ENCODE measurements at places on chromosomes 6 and 20.

DNA sequence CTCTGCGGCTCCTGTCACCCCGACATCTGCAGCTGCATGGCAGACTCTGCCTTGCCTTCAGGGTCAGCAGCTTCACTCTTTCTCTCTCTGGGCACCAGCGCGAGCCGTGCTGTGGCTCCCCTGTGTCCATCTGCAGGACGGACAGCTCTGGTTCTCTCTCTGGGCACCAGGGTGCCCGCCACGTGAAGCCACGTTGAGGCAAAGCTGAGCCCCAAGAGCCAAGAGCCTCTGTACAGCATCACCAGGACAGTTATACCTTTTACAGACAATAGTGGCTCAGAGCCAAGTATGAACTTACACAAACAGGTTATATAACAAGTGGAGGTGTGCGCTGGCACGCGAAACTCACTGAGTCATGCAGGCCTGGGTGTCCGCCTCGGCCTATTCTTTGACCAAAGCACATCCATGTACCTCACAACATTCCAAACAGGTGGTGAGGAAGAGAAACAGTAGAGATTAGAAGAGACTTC, 50.8 kb downstream of the FAM50B start:
- no peak for DNase-seq

DNA sequence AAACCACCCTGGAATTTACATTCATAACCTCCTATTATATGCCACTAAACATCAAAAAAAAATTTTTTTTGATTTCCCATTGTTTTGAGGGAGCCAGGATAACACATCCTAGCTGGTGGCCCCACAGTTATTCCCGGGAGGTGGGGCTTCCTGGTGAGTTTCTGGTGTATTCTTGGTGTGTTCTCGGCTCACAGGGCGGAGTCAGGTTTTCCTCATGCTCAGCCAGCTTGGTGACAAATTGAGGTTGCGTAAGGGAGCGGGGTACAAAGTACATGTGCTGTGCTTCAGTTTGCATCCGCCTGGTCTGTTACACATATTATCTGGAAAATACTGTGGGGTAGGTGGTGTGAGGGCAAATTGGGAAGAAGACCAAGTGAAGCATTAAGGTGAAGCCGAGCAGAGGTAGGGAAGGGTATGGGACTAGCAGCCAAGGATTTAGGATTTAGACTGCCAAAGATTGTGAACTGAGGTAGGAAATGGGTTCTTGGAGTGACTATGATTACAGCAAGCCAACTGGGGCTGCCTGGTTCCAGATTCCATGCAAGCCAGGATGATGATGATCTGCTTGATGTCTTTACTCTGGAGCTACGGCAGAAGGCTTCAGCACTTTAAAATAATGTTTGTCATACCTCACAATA, 46.2 kb upstream of the EEF1A1 start:
- no peak for DNase-seq

- DNase-seq, result no peak
These were observed 17.3 kb downstream of the DST start for GRCh38 chr6:56625356-56625755.

GRCh38 chr20:51360451-51361201, 181.9 kb downstream of the NFATC2 start:
- DNase-seq, result no peak

DNA sequence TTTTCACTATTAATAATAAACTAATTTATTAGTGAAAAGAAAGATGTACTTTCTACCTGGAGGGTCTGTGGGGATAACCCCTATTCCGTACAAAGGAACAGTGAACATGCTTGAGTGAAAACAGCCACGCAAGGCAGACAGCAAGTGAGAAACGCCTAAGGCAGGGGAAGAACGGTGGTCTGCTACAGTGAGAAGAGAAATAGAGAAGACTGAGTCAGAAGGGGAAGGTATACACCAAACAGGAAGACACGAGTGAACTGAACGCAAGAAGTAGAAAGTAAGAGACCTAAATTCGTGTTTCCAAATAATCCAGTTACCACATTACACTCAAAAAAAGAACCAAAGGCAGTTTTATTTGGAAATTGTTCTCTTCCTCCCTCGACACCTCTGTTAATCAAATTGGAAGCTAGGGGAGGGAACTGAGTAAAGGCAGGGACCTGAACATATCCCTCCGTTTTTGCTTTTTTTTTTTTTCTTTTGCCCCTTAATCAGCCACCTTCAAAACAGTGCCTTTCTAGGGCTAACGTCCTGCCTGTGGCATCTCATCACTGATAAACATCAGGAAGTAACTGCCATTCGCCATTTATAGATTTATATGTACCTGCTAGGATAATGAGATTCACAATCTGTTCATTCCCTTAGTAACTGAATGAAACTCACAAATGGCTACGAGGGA, 48.9 kb downstream of the ATXN1 start:
- no peak for DNase-seq

DNA sequence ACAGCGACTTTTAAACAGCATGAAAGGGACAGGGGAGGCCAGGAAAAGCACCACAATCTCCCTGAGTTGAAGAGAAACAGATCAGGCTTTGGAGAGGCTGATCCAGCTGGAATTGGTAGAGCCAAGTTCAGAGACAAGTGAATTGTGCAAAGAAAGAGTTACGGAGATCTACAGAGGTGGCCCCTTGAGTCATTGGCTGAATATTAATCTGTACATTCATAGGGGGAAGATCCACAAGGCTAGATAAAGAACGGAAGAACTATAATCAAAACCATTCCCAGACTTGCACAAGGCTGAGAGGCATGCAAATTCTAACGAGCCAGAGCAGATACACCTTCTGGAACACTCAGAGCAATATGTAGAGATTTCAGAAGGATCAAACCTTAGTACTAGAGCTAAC, 14.2 kb upstream of the FOXQ1 start:
- DNase-seq, result no peak

- DNase-seq, result no peak
These were observed 2.4 kb downstream of the PREP start for GRCh38 chr6:105400501-105400900.

GRCh38 chr6:78363688-78364087, 503.7 kb upstream of the IRAK1BP1 start:
- peak; percentile 28 for DNase-seq

- DNase-seq, result peak; percentile 73
These were observed 994 bp downstream of the CLDN20 start for GRCh38 chr6:155264693-155265320.

DNA sequence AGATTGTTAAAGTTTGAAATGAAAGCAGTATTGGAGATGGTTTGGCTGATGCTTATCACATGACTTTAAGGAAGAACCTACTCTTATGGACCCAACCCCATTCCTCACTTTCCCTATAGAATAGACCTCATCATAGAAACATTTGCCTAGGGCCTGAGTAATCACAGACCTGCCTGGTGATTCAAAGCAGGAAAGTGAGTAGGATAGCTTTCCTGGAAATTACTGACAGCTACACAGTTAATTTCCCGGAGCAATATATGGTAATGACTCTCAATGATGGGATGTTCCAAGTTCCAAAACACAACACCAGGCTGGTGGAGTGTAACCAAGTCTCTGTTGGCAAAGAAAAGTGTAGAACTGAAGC, 233.8 kb downstream of the SIM1 start:
- DNase-seq, result no peak

DNA sequence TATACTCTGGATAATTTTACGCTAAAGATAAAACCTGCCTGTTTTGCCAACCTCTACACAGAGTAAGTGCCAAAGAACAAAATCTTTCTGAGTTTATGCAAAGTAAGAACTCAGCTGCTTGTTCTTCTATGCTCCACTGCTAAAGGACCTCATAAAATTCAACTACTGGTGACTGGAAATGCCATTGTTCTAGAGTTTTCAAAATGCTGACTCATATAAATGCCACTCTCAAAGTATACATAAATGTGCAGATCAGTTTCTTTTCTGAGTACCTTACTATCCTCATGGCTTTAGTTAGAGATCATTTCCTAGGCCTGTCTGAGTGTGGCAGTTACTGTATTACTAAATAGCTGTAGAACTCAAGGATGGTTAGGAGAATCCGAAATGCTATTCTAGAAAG, 45.6 kb downstream of the LYRM4 start:
- no peak for DNase-seq

DNA sequence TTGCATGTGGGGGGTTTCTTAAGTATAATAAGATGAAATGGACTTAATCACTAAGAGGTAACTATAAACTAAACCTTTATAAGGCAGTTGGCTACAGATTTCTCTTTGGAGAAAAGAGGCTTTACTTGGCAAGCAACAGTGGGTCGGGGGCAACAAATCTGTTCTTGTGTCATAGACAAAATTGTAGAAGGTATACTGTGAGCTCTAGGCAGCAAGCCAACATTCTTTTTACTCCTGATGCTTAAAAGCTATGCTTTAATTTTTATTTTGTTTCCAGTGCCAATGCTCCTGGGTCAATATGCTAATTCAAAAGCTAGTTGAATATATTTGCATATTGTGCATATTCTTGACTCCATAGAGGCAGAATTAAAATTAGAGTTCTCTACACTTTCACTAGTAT, 495.4 kb downstream of the BTBD3 start:
- DNase-seq, result no peak

DNA sequence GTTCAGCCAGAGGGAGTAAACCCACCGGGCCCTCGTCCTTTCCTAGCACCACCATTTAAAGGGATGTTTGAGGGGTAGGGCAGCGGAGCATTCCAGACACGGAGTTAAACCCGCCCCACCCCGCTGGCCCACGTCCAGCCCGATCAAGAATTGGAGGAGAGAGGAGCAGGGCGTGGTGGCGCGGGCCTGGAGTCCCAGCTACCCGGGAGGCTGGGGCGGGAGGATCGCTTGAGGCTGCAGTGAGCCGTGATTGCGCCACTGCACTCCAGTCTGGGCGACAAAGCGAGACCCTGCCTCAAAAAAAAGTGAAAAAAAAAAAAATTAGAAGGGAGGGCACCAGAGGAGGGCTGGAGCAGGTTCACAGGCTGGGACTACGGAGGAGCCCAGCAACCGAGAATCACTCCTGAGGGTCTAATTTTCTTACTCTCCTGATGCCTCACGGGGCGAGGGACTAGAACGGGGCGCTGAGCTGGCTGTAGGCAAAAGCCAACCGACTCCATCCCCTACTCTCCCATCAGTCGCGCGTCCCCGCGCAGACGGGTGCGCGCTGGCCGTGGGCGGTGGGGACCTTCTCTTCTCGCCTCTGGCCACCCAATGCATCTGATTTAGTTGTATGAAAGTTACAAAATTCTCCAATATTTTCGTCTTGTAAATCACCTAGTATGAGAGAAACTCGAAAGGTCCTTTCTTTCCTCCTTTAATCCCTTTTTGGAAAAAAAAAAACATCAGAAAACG, 6.1 kb upstream of the HSPA1B start:
- DNase-seq, result peak; percentile 62

- DNase-seq, result peak; percentile 92
These were observed 45.8 kb downstream of the FOXP4 start for GRCh38 chr6:41591859-41592502.

DNA sequence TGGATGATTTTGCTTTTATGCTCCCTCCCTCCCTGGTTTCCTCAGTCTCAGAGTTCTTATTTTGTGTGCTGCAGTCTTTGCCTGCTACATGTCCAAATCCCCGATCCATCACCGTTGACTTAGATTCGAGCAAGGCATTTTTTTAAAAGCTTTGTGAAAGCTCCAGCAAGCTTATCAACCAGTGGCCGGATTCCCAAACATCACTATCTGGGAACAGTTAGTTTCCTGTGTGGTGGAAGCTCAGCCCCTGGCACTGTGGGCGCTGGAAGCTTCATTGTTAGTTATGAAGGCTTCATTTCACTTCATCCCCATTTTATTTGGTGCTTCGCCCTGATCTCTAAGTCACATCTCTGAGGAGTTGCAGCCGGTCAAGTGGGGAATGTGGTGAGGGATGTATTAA, 44.7 kb downstream of the DEK start:
- DNase-seq, result no peak

- no peak for DNase-seq
These were observed 42.8 kb upstream of the GLP1R start for GRCh38 chr6:39005774-39006173.

GRCh38 chr6:165092881-165093595, 216.4 kb downstream of the C6orf118 start:
- DNase-seq, result no peak

DNA sequence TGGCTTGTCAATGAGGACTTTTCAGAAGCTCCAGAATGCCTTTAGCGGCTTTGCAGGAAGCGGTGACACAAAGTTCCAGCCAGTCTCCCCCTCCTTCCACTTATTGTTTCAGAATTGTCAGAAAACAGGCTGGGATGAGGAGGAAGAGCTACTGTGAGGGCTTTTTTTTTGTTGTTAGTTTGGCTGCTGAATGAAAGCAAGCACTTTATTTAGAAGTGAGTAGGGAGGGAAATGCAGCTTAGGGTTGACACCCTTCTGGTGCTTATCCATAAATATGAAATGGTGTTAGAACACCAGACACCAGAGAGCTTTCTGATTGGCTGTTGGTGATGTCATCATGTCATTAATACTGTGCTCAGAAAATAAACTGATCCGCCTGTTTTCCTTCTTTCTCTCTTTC, 251.5 kb downstream of the SOX4 start:
- peak; percentile 27 for DNase-seq

DNA sequence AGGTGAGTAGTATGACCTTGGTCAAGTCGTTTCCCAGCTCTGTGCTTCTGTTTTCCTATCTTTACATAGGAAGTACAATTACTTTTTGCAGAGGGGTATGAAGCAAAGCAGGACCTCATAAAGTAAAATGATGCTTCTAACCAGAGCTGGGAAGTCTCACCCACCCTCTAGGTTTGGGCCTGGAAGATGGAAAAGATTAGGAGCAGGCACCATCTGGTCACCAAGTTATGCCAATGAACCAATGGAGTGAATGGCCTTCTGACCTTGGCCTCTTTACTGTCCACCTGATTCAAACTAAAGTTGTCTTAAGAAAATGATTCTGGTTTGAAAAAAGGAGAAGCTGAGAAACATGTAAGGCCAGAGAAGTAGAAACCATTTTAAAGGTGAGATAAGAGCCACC, 68.9 kb upstream of the CTNNBL1 start:
- peak; percentile 48 for DNase-seq

GRCh38 chr6:154402081-154402780, 45.6 kb upstream of the IPCEF1 start:
- DNase-seq, result no peak

GRCh38 chr6:1387876-1388629, 1.3 kb upstream of the FOXF2 start:
- no peak for DNase-seq

DNA sequence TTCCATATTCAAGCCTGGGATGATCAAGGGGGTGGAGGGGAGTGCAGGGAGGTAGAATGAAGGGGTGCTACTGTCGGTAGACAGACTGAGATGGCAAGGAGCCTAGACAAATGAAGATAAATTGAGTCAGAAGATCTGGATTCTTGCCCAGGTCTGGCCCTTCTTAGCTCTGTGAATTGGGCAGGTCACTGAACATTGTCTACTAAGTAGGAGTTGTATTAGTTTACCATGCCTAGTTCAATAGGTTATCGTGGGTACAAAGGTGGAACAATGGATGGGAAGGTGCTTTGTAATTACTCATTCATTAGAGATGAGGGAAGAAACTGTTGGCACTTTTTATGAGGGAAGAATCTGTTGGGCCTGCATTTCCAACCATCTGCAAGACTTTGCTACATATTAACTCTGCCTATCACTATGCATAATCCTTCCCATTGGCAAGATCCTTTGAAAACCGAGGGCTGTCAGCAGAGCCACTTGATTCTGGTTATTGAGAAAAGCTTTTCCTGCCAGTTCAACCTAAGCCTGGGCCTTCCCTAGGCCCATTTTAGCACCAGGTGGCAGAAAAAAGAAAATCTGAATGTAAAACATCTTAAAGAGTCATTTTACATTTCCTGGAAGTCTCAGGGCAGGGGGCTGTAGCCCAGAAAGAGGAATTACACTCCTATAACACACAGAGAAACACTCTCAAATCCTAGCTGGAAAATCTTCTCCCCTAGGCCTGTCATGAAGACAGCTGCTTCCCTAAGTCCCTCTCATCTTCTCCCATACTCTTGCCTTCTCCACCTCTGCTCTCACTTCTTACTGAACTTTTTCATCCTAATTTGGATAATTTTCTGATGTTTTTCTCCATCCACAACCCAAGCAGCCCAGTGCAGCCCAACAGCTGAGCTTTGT, 103.5 kb downstream of the CD24 start:
- no peak for DNase-seq
